ENCODE measurements at places on chromosomes 2 and 18.

DNA sequence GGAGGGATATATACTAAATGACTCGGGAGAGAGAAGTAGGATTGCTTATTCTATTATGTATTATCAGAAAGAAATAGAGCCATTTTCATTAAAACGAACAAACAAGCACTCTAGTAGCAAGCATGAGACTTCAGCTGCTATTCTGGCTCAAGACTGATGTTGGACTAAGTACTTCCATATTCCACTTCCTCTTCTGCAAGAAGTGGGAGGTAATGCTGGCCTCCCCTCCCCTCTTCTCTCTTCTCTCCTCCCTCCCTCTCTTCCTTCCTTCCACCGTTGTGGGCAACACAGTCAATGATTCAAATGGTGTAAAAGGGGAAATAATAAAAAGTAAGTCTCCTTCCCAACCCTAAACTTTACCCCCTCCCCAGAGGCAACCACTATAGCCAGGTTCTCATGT lies 62.6 kb downstream of the EMX1 start:
- no peak for DNase-seq

DNA sequence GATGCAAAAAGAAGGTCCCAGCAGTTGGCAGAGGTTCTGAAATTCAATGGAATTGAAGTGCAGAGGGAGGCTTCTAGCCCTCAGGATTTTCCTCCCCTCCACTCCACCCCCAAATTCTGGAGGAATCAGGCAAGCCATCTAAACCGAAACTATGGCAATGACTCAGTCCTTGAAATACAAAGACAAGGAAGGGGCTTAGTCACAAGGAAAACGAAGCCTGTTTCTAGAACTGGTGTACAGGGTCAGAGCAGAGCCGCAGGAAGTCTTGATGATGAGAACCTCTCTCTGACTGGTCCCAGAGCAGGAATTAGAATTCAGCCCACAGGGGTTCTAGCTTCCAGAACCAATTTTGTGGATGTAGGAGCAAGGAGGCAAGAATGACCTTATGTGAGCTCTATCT lies 111.7 kb upstream of the SCN1A start:
- no peak for DNase-seq

DNA sequence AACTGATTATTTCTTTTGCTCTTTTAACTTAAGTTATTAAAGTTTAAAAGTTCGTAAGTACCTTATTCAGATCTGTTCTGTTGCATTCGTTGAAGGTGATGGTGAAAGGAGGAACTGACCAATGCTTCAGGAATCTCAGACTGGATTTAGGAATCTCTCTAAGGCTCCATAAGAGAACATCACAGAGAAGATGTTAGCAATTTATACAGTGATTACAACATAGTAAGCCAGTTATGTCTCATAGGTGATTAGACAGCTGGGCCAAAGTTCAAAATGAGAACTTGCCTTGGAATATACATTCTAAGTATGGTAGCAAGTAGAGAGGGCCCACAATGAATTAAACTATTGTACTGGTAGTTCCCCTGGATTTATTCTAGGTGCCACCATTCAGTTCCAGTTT lies 3.2 kb downstream of the MARS2 start:
- DNase-seq: no peak

DNA sequence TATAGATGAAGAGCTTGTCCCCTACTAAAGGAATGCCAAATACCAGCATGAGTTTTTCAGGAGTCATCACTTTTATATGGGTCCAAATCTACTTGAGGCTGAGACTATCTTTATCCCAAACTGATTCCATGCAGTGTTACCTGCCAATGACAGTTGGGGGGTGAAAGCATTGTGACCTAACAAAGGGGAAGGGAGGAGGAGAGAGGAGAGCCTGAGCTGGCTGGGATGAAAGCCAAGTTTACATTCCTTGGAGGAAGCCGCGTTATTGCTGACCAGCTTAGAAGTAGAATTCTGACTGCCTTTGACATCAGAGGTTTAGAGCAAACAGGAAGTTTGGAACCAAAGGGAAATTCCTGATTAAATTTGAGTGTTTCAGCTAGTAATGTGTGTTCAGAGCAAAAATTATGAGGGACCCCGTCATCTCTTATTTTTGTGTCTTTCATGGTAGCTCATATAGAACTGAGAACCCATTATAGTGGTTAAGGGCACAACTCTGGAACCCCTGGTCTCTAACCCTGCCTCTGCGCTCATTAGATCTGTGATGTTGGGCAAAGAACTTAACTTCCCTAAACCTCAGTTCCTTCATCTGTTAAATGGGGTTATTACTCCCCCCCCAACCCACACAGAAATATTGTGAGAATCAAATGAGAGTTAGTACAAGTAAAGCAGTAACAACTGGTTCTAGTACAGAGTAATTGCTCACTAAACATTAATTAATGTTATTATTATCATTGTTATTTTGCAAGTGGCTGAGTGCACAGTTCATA lies 199.3 kb upstream of the EPAS1 start:
- DNase-seq: no peak

DNA sequence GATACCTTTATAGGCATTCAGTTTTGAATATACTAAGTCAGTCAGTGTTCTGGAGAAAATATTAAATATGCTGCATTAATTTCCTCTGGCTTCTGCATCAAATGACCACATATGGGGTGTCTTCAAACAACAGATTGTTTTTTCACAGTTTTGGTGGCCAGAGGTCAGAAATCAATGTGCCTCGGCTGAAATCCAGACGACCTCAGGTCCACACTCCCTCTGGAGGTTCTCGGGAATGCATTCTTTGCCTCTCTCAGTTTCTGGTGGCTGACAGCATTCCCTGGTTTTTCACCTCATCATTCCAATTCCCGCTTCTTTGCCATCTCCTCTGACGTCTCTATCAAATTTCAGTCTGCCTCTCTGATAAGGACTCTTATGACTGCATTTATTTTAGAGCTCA lies 142.3 kb downstream of the ZNF407 start:
- no peak for DNase-seq

DNA sequence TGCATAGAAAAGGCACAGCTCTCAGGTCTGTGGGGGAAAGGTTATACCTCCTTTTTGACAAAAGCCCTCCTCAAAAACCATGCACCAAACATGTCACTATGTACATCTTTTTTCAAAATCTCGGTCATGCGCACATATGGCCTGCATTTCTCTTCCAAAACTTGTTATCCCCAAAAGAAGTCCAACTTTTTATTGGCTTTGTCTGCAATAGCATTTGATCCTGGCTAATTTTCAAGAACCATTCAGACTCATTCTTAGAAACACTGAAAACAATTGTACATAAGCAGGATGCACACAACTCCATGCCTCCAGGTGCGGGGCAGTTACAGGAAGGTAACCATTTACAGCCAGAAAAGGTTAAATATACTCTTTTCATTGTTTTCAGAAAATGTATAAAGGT lies 21.9 kb downstream of the SERTAD2 start:
- no peak for DNase-seq

- DNase-seq: no peak
Observed at GRCh38 chr18:58222432-58223125, 178.6 kb downstream of the NEDD4L start.

DNA sequence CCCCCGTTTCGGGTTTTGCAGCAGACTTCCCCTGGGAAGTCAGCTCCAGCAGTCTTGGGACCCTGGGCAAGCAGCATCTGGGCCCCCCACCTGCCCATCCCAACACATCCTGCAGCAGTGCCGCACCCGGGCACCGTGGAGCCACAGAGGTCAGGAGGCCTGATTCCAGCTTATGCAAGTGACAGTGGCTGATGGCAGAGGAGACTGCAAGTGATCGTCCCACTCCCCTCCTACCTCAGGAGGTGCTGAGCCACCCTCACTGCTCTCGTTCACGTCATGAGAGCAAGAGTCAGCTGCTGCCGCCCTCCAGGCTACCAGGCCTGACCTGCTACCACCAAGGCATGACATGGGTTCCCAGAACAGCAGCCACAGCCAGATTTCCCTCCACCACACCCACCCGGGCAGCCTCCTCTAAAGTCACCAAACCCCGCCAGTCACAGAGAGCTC lies 18.2 kb downstream of the COX7A2L start:
- no peak for DNase-seq

DNA sequence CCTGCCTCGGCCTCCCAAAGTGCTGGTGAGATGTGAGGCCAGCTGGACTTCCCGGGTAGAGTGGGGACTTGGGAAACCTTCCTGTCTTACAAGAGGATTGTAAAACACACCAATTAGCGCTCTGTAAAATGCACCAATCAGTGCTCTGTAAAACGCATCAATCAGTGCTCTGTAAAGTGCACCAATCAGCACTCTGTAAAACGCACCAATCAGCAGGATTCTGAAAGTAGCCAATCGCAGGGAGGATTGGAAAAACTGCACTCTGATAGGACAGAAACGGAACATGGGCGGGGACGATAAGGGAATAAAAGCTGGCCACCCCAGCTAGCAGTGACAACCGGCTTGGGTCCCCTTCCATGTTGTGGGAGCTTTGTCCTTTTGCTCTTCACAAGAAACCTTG lies 19.0 kb downstream of the RNF125 start:
- no peak for DNase-seq

DNA sequence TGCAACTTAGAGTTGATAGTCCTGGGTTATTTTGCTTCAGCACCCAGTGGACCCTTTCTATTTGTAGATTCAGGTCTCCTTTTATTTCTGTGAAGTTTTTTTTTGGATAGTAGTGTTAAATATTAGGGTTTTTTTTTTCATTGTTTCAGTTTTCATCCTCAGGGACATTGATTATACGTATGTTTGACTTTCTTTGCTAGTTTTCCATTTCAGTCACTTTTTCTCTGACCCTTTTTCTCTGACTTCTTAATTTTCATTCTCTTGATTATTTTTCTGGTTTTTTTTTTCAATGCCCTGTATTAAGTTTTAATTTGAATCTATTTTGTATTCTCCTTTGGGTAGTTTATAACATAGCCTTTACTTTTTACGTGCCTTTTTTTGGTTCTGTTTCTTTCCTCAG lies 79.4 kb downstream of the AGPS start:
- no peak for DNase-seq

DNA sequence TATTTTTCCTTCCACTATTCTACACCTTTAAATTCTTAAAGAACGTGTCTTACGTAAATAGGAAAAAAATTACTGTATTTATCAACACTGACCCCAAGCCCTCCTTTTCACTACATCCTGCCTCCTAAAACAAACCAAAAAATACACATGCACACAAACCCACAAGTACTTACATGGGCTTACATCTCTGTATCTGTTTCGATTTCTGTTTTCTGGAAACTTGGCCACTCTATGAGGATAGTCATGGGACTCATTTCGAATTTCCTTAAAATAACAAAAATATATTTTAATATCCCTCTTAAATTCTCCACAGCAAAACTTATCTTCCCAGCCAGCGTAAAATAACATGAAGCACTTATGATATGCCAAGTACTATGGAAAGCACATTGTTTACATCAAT lies 25.0 kb downstream of the PTPN2 start:
- DNase-seq: no peak

- DNase-seq: no peak
Observed at GRCh38 chr2:164840458-164840929, 1.1 kb downstream of the COBLL1 start.

- no peak for DNase-seq
Observed at GRCh38 chr2:84833481-84834150, 47.3 kb downstream of the TRABD2A start.

DNA sequence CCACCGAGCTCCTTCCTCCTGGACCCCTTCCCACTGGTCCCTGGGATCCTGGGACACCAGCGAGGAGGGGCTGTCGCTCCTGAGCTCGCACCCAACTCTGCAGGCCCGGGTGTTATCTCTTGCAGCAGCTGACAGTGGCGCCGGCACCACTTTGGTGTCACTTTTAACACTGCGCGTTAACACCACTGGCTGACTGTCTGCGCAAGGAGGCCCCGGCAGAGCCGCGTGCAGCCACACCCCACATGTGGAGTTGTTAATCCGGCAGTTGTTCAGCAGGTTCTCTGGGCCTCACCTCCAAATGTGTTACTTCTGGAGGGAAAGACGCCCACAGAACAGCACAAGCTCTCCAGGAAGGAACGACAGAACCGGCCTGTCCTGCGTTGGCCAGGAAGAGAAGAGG lies 155.0 kb upstream of the GLI2 start:
- no peak for DNase-seq

DNA sequence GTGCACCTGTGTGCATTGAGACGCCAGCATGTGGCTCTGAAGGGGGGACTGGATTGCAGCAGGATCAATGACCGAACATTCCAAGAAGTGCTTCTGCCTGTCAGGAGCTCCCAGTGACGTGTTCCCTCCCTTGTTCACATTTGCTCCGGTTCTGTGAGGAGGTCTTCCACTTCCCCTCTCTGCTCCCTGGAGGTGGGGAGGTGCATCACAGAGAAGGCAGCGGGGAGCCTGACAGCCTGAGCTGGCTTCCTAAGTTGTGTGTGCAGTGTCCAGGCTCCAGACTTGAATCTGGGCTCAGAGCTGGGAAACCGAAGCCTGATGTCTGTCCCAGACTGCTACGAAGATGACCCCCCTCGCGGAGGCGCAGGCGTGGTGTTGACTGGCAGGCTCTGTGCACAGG lies 171.0 kb downstream of the KLHL29 start:
- no peak for DNase-seq

DNA sequence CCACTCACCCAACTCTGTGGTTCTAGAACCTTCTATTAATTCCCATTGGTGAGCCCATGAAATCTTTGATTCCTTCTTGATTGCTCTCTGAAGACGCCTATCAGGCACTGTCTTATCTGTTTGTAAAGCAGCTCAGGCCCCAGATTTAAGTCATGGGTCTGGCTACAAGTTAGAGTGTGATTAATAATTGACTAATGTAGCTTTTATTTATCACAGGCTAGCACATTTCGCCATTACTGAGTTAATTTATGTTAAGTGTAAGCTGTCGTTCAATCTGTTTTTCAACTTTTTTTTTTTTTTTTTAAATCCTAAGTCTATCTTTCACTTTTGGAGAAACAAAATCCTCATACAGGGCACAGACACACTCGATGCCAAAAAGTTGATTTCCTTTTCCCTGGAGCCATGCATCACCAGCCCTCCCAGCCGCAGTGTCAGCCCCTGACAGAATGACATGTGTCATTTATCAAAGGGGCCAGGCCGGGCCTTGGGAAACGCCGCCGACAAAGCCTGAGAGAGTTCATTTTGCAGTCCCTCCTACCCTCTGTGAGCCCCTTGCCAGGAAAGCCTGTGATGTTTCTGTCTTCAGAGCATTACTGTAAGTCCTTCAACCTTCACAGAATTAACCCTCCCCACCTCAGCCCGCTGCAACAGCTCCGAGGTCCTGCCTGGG lies 15.8 kb downstream of the TSHZ1 start:
- no peak for DNase-seq

DNA sequence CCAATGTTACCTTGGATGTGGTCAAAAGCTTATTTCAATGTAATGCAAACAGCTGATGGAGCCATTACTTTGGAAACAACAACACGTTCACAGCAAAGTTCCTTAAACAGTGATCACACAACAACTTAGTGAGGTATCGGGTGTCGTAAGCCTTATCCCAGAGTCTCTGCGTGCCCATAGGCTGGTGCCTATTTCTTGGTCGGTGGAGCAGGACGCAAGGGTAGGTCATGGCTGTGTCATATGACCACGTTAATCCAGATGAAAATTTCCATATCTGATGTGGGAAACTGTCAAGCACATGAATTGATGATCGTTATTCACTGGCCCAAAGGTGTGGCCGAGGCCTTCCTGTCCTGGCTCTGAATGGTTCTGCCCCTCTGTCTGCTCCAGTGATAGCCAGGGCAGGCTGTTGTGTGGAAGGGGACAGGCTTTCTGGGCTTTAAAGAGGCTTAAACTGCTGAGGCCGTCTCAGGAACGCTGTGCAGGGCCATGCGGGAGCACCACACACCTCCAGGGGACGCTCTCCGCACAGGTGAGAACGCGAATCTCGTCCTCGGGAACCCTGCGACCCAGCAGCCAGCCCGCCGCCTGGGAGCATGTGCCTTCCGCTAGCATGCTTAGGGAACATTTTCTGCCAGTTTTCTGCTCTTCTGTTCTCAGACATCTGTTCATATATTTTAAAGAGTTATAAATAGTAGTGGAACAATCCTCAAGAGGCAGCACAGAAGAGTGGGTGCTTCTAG lies 90.6 kb downstream of the KCTD1 start:
- no peak for DNase-seq

All from CD8-positive, alpha-beta T cell (primary cell).